Glutamatergic neuron (in vitro differentiated cells): ENCODE measurements at places on chromosomes 16 and 17.

DNA sequence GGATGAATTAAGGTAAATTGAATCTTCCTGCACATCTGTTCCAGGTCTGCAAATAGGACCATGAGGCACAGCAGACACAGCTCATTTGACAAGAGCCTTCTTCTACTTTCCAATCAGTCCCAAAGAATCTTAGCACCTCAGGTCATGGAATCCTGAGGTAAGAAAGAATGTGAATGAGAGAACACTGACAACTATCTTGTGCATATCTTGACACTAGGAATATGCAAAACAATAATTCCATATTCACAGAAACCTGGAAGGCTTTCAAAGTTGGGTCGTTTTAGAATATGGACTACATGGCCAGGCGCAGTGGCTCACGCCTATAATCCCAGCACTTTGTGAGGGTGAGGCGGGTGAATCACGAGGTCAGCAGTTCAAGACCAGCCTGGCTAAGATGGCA is 1009.4 kb upstream of the GOT2 start:
- DNase-seq, result no peak
- H3K27ac ChIP-seq, result no peak overlapping the region
- H3K4me3 ChIP-seq, result no peak overlapping the region

GRCh38 chr16:27498031-27498825 is 51.5 kb downstream of the GTF3C1 start:
- no peak overlapping the region for H3K4me3 ChIP-seq
- no peak for DNase-seq
- H3K4me1 ChIP-seq, result peaks cover 3% of the 10 kb centered on the region

DNA sequence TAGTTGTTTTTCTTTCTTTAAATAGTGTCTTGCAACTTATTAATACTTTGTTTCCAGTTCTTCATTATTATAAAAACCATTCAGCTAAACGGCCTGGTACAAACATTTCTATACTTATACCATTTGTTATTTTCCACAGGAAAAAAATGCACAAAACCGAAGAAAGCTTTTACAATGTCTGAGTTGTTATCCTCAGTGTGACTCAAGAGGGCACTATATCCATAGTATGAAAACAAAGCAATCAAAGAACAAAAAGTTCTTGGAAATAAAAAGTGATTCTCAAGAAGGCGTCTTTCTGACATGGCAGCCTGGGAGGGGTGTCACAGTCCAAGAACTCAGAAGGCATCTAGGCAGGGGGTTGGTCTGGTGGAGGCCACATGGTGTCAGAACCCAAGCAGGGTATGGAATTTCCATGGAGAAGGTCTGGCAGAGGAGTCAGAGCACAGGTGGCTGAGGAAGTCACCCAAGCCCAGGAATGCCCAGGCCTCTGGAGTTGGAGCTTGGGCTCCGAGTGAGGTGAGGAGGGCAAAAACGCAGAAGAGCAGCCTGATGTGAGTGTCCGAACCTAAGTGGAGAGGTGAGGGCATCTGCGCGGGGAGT is 70.9 kb upstream of the ATP2A3 start:
- H3K27me3 ChIP-seq, result peaks cover 2% of the 10 kb centered on the region
- no peaks in the 10 kb centered on the region for H3K36me3 ChIP-seq
- no peaks in the 10 kb centered on the region for H3K4me1 ChIP-seq
- no peak overlapping the region for H3K4me3 ChIP-seq

DNA sequence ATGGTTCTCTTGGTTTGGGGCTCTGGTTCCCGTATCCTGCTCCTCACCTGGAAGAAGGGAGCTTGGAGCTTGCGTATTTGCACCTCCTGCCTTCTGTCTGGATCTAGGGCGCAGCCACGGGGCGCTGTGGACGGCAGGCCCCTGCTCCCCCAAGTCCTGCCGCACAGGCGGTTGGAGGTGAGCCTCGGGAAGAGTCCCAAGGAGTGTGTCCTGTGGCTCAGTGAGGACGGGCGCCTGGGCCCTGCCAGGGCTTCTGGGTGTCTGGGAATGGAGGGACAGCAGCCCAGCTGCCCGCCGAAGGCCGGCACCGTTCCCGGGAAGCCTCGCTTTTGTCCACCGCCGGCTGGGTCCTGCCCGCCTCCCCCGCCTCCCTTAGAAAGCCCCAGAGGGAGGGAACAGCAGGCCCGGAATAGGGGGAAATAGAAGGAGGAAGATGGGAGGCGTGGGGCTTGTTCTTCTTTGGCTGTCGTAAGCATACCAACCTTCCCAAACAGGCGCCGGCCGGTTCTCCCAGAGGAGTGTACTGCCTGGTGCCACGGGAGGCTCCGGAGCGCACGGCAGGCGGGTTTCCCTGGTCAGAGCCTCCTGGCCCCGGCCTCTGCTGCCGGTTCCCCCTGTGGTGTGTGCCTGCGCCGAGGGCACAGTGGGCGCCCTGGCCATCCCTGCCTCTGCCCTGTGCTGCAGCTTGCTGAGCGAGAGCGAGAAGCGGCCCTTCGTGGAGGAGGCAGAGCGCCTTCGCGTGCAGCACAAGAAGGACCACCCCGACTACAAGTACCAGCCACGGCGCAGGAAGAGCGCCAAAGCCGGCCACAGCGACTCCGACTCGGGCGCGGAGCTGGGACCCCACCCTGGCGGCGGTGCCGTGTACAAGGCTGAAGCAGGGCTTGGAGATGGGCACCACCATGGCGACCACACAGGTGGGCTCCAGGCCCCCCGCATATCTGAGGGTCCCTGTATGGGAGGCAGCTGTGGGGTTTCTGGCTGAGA is 1.8 kb downstream of the SOX8 start:
- H3K36me3 ChIP-seq, result no peaks in the 10 kb centered on the region
- H3K27ac ChIP-seq, result no peak overlapping the region
- peaks cover 7% of the 10 kb centered on the region for H3K4me1 ChIP-seq
- H3K27me3 ChIP-seq, result peaks cover 7% of the 10 kb centered on the region
- H3K4me3 ChIP-seq, result peak overlapping the region; percentile 70
- DNase-seq, result no peak

DNA sequence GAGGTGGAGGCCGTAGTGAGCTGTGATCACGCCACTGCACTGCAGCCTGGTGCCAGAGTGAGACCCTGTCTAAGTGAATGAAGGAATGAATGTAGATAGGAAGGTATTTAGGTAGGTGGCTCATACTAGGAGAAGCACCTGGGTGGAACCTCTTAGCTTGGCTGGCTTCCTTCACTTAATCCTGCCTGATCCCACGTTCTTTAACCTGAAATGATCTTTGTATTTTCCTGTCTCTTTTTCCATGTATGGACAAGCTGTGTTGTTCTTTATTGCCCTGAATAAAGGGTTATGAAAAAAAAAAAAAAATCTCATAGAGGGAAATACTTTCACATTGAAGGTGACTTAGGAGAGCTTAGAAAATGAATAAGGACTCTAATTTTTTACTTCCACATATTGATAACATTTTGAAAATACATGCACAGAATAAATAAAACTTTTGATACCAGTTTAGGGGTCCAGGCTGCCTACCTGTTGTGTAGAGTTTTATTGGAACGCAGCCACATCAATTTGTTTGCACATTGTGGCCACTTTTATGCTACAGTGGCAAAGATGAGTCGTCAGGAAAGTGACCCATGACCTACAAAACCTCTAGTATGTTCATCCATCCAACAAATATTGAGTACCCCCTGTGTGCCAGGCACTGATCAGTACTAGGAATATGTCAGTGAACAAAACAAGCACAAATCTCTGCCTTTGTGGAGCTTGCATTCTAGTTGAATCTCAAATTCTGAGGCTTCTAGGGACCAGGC is 44.6 kb downstream of the VPS35L start:
- no peaks in the 10 kb centered on the region for H3K36me3 ChIP-seq
- H3K27ac ChIP-seq, result no peak overlapping the region

GRCh38 chr17:3913531-3914311 is 2.5 kb downstream of the P2RX1 start:
- peak; percentile 91 for DNase-seq
- no peaks in the 10 kb centered on the region for H3K36me3 ChIP-seq
- peaks cover 8% of the 10 kb centered on the region for H3K27me3 ChIP-seq
- peaks cover 19% of the 10 kb centered on the region for H3K4me1 ChIP-seq
- H3K27ac ChIP-seq, result no peak overlapping the region
- no peak overlapping the region for H3K4me3 ChIP-seq

DNA sequence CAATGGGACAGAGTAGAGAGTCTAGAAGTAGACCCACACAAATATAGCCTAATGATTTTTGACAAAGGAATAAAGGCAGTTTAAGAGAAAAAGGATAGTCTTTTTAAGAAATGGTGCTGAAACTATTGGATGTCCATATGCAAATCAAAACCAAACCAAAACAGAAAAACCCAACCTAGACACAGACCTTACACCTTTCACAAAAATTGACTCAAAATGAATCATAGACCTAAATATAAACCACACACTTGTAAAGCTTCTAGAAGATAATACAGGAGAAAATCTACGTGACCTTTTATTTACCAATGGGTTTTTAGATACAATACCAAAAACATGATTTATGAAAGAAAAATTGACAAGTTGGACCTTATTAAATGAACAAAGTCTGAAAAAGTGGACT is 66.4 kb upstream of the MPHOSPH6 start:
- H3K4me3 ChIP-seq, result no peak overlapping the region
- no peak for DNase-seq
- no peak overlapping the region for H3K27ac ChIP-seq
- H3K4me1 ChIP-seq, result no peaks in the 10 kb centered on the region
- no peaks in the 10 kb centered on the region for H3K27me3 ChIP-seq

DNA sequence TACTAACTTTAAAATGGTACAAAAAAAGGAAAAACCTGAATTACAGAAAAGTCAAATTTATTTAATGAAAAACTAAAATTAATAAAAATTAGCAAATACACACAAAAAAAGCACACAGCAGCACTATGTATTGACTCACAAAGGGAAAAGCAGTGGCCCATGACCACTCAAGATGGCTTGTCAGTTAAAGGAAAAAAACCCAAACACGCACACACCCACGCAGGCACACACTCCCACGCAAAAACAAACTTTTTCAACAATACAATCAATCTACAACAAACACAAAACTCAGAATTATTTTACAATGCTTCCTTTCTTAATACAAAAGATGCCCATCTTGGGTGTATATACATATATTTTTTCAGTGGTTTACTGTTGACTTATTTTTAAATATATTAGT is 24.2 kb downstream of the SIAH1 start:
- no peaks in the 10 kb centered on the region for H3K36me3 ChIP-seq
- H3K4me1 ChIP-seq, result peaks cover 37% of the 10 kb centered on the region
- no peak for DNase-seq
- peak overlapping the region; percentile 86 for H3K27ac ChIP-seq
- H3K4me3 ChIP-seq, result no peak overlapping the region
- no peaks in the 10 kb centered on the region for H3K27me3 ChIP-seq

GRCh38 chr16:50351116-50351515 is 17.7 kb downstream of the BRD7 start:
- no peak overlapping the region for H3K27ac ChIP-seq
- H3K36me3 ChIP-seq, result peaks cover 11% of the 10 kb centered on the region
- H3K4me1 ChIP-seq, result no peaks in the 10 kb centered on the region
- no peaks in the 10 kb centered on the region for H3K27me3 ChIP-seq

- no peak for DNase-seq
- no peak overlapping the region for H3K4me3 ChIP-seq
- no peaks in the 10 kb centered on the region for H3K36me3 ChIP-seq
- no peaks in the 10 kb centered on the region for H3K4me1 ChIP-seq
- H3K27me3 ChIP-seq, result no peaks in the 10 kb centered on the region
Measured at GRCh38 chr17:31155208-31155810, 60.5 kb downstream of the NF1 start.

- H3K4me3 ChIP-seq, result no peak overlapping the region
- no peak overlapping the region for H3K27ac ChIP-seq
- H3K36me3 ChIP-seq, result peaks cover 27% of the 10 kb centered on the region
- no peak for DNase-seq
- H3K4me1 ChIP-seq, result peaks cover 7% of the 10 kb centered on the region
Measured at GRCh38 chr17:47224966-47225365, 15.8 kb downstream of the MYL4 start.

DNA sequence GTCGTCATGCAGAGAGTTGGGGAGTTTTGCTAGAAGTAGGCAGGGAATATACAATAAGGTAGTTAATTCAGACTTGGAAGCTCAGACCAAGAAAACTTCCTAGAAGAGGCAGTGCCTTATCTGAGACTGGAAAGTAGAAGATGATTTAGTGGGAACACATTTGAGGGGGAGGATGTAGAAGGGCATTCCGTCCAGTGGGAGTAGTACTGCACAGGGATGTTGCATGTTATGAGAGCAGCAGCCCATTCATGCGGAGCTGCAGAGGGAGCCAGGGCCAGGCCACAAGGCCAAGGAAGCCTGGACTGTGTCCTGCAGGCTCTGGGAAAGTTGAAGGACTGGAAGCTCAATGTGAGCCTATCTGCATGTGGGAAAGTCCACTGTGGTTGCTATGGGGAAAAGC is 344.5 kb upstream of the EEF2KMT start:
- no peaks in the 10 kb centered on the region for H3K36me3 ChIP-seq
- H3K4me1 ChIP-seq, result no peaks in the 10 kb centered on the region
- no peak overlapping the region for H3K27ac ChIP-seq
- no peaks in the 10 kb centered on the region for H3K27me3 ChIP-seq
- DNase-seq, result no peak
- no peak overlapping the region for H3K4me3 ChIP-seq

DNA sequence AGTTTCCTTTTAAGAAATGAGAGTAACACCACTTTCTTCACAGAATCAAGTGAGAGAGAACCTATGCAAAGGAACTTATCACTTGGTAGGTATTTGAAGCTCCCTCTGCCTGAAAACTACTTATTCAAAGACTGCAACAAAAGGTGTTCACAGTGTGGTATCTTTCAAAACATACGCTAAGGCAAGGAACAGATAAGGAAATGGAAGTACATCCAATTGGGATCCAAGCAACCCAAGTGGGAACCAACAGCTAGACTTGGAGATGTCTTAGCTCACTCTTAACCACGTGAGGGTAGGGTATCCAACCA is 431 bp upstream of the PPM1E start:
- H3K27me3 ChIP-seq, result peaks cover 2% of the 10 kb centered on the region
- H3K4me1 ChIP-seq, result peaks cover 14% of the 10 kb centered on the region
- peak overlapping the region; percentile 56 for H3K27ac ChIP-seq
- H3K36me3 ChIP-seq, result no peaks in the 10 kb centered on the region
- DNase-seq, result no peak

DNA sequence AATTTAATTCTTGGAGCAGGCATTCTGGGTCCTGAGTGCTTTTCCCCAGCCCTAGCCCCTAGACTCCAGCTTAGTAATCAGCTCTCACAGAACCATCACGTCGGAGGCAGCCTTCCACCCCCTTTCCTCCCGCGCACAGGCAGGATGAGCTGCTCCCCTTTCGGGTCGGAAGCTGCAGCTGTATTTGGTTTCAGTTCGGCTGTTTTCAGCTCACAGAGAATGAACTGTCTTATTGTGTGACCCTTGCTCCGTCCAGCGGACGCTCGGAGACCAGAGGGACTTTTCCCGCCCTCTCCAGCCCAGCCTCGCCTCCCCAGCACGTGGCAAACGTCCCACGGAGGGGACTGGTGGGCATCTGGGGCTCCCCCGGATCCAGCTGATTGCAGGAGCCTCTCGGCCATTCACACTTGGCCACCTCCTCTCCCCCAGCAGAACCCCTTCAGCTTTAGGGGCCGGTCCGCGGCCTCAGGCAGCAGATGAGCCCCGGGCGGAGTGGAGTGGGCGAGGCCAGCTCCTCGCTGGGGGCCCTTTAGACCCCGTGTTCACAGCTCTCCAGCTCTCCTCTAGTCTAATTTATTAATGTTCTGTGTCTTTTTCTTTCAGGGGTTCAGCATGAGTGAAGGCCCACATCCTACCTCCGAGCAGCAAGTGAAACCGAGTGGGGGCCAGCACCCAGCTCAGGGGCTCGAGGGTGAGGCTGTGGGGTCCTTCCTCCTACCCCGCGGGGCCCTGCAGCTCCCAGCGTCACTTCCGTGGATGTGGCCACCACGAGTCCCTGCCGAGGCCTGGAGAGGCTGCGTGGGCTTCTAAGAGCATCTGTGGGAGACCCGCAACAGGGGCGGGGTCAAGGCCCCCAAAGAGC is 863 bp upstream of the UTS2R start:
- peaks cover 10% of the 10 kb centered on the region for H3K27me3 ChIP-seq
- no peak for DNase-seq
- H3K27ac ChIP-seq, result no peak overlapping the region
- peak overlapping the region; percentile 49 for H3K4me3 ChIP-seq
- H3K36me3 ChIP-seq, result no peaks in the 10 kb centered on the region
